ENCODE measurements at places on chromosomes 4 and X.

GRCh38 chr4:5815641-5816040 lies 77.2 kb downstream of the CRMP1 start:
- H3K4me3 ChIP-seq: no peak overlapping the region
- H3K4me1 ChIP-seq: no peaks in the 10 kb centered on the region
- H3K36me3 ChIP-seq: no peaks in the 10 kb centered on the region
- H3K27ac ChIP-seq: no peak overlapping the region

GRCh38 chr4:77014256-77014655 lies 61.5 kb downstream of the CCNI start:
- H3K27me3 ChIP-seq: no peaks in the 10 kb centered on the region
- DNase-seq: no peak
- no peak overlapping the region for H3K4me3 ChIP-seq
- H3K36me3 ChIP-seq: peaks cover 31% of the 10 kb centered on the region
- peaks cover 46% of the 10 kb centered on the region for H3K4me1 ChIP-seq

DNA sequence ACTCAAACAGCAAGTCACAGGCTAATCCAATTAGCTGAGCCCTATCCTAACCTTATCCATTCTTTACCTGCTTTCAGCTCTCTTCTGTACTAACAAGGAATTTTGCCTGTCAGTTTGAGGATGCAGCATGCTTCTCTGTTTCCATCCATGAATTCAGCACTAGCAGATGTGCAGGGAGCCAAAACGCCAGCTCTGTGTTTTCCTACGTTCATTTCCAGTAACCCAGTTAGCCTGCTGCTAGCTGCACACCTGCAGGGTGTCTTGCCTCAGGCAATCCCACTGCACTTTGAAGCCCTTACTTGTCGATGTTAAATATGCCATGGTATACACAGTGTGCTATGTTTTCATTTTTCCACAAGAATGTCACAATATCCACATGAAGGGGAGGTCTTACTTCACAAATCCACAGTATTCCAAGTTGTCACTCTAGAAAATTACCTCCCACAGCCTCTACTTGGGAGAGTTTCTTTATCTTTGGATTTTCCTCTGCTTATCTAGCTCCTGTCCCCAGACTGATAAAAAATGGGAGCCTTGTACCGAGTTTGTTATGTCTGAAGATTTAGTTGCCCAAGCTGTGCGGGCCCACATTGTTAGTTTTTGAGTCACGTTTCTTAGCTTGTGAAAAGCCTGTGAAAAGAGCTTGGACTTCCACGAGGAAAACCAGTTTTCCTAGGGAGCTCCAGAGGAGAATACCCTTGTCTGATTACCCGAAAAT lies 127.6 kb upstream of the HHIP start:
- DNase-seq: no peak
- H3K4me1 ChIP-seq: no peaks in the 10 kb centered on the region
- no peaks in the 10 kb centered on the region for H3K27me3 ChIP-seq
- H3K36me3 ChIP-seq: no peaks in the 10 kb centered on the region
- no peak overlapping the region for H3K27ac ChIP-seq

DNA sequence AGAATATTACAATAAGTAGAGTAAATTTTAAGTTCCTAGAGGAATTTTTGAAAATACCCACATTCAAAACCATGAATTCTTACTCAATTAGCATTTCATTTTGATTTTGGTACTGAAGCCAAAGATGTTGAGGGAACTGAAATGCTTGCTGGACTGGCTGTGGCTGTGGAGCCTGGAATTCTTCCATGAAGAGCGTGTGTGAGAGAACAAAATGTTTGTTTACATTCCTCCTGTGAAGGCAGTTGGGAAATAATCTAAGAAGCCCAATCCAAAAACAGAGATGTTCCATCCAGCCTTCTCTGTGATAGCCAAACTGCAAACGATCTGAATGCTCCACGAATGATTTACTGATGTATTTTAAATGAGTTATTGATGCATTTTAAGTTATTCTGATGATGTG lies 3.8 kb upstream of the ADH1B start:
- no peak overlapping the region for H3K27ac ChIP-seq
- peaks cover 3% of the 10 kb centered on the region for H3K27me3 ChIP-seq
- H3K36me3 ChIP-seq: no peaks in the 10 kb centered on the region
- H3K4me3 ChIP-seq: no peak overlapping the region

DNA sequence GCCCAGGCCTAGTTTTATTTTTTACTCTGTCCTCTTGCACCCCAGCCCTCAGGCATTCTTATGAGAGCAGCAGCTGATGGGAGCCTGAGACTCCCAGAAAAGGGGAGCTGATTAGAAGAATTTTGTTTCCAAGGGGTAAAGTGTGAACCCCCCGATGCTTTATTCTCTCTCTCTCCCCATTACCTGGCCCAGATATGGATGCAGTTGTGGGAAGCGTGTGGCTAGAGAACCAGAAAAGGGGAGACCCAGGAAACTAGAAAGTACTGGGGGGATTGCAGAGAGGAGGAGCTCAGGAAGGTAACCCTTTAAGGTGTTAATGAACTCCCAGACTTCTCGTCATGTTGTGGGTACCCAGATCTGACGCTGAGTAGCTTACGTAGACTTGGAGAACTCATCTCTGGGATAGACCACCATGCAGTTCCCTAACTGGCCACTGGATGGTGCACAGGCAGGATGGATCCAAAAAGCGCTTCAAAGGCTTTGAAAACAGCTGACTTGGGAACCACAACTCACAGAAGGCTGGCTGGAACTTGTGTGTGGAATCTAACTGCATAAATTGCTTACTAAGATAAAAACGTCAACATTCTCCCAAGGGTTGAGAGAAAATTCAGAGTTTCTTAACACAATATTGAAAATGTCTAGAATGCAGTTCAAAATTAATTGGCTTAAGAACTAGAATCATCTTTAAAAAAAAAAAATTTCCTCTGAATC lies 64.7 kb downstream of the TBC1D14 start:
- H3K27ac ChIP-seq: peak overlapping the region; percentile 49
- H3K27me3 ChIP-seq: no peaks in the 10 kb centered on the region
- H3K36me3 ChIP-seq: peaks cover 12% of the 10 kb centered on the region
- peaks cover 13% of the 10 kb centered on the region for H3K4me1 ChIP-seq
- H3K4me3 ChIP-seq: no peak overlapping the region

DNA sequence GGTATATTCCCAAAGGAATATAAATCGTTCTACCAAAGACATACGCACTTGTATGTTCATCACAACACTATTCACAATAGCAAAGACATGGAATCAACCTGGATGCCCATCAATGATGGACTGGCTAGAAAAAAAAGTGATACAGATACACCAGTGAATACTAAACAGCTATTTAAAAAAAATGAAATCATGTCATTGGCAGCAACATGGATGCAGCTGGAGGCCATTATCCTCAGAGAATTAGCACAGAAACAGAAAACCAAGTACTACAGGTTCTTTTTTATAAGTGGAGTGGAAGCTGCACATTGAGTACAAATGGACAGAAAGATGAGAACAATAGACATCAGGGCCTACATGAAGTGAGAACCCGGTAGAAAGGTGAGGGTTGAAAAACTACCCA lies 81.4 kb downstream of the ANTXR2 start:
- no peak overlapping the region for H3K4me3 ChIP-seq
- H3K4me1 ChIP-seq: peaks cover 10% of the 10 kb centered on the region
- peaks cover 41% of the 10 kb centered on the region for H3K36me3 ChIP-seq
- DNase-seq: no peak
- H3K27ac ChIP-seq: no peak overlapping the region
- H3K27me3 ChIP-seq: no peaks in the 10 kb centered on the region

DNA sequence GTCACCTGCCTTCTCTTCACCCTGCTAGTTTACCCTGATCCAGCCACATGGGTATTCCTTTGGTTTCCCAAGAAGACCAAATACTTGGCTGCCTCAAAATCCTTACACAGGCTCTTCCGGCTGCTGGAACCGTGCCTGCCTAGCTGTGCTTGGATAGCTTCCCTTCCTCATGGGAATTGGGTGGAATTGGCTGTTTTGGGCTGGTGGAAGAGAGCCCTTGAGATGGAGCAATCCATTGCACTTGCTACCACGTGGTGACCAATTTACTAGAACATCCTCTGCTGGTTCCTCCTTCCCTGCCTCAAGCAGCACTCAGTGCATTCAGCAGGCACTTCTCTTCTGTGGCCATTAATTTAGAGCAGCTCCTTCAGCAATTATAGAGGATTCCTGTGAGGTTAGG lies 119.3 kb upstream of the AP1S2 start:
- no peaks in the 10 kb centered on the region for H3K36me3 ChIP-seq
- H3K27ac ChIP-seq: no peak overlapping the region
- no peak overlapping the region for H3K4me3 ChIP-seq
- peaks cover 4% of the 10 kb centered on the region for H3K27me3 ChIP-seq
- DNase-seq: no peak

DNA sequence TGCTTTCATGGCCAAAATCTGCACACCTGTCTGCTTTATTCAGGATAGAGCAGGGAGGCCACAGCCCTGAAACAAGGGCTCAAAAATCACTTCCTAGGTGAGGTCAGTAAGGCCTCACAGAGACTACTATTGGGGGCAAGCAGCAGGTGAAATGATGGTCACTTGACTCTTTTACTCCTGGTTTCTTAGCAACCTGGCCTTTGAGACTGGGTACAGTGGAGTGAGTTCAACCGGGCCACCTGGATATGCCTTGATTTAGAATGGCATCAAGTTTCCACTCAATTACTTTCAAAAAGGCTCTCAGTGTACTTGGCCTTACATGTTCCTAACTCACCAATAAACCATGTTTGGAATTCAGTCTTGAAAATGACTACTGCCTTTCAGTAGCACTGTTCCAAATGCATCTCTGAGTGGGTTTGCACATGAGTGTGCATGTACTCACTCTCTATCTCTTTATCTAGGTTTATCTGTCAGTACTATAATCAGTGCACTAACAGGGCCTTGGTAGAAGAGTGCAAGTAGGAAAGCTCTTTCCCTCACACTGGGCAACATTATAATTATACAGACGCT lies 388.2 kb downstream of the OPHN1 start:
- H3K27me3 ChIP-seq: no peaks in the 10 kb centered on the region
- H3K4me1 ChIP-seq: no peaks in the 10 kb centered on the region
- no peak overlapping the region for H3K4me3 ChIP-seq
- DNase-seq: no peak
- H3K27ac ChIP-seq: no peak overlapping the region
- H3K36me3 ChIP-seq: no peaks in the 10 kb centered on the region

DNA sequence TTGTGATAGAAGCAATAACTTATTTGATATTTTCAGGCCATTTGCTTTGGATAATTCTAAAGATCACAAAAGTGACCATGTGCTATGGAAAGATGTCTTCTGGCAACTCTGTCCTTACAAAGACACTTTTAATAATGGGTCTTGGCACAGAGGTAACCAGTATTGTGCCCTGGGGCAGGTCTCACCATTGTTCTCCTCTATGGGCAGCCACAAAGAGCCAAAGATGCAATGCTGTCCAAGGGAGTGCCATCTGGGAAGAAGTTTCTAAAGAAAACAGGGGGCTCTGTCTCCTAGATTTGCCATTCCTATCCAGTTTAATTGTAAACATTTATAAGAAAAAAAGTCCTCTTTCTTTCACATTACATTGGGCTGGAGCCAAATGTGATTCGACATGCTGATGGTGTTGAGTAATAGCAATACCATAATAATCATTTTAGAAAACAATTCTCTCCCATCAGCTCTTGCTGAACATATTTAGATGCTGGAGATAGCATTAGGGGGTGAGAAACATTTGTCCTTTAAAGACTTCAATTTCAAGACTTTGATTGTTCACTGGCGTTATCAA lies 179.9 kb downstream of the KIT start:
- no peaks in the 10 kb centered on the region for H3K27me3 ChIP-seq

GRCh38 chr4:169383724-169384123 lies 113.0 kb upstream of the SH3RF1 start:
- no peaks in the 10 kb centered on the region for H3K36me3 ChIP-seq
- no peak for DNase-seq
- H3K27ac ChIP-seq: no peak overlapping the region
- H3K4me3 ChIP-seq: no peak overlapping the region

GRCh38 chr4:92825256-92825655 lies 521.5 kb downstream of the GRID2 start:
- no peak overlapping the region for H3K4me3 ChIP-seq
- H3K36me3 ChIP-seq: no peaks in the 10 kb centered on the region
- no peaks in the 10 kb centered on the region for H3K4me1 ChIP-seq
- no peak overlapping the region for H3K27ac ChIP-seq
- no peak for DNase-seq

DNA sequence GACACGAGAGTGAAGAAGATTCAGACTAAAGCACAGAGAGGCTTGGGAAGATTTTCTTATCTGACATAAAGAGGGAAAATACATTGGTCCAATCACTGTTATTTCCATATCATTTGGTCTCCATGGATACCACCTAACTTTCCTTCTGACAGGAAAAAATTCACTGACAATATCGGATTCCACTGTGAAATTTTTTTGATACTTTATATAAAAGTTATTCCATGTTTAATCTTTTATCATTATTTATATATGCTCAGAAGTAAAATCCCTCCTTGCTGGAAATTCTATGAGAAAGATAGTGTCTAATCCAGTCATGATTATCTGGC lies 3.6 kb downstream of the IRF2 start:
- peaks cover 47% of the 10 kb centered on the region for H3K36me3 ChIP-seq
- H3K27ac ChIP-seq: no peak overlapping the region
- H3K4me1 ChIP-seq: peaks cover 50% of the 10 kb centered on the region
- no peak overlapping the region for H3K4me3 ChIP-seq
- DNase-seq: no peak

GRCh38 chr4:42296196-42296595 lies 101.1 kb upstream of the SHISA3 start:
- no peak overlapping the region for H3K4me3 ChIP-seq
- no peaks in the 10 kb centered on the region for H3K4me1 ChIP-seq
- H3K36me3 ChIP-seq: no peaks in the 10 kb centered on the region
- no peak overlapping the region for H3K27ac ChIP-seq
- no peak for DNase-seq
- peaks cover 19% of the 10 kb centered on the region for H3K27me3 ChIP-seq

DNA sequence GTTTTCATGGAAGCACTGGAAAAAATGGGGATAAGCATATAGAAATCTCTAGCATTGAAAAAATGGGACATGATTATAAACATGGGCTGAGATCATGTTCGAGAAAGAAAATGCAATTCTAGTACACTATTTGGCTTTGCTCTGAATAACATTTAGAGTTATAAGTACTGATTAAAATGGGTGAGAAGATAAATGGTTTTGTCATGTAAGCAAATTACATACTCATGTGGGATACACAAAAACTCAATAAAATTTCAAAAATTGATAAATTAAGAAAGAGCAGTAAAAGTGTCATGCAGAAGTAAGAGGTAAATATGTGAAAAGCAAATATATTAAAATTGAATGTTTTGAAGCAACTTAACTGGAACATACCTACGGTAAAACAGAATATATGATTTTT lies 99.6 kb downstream of the GRIA2 start:
- DNase-seq: no peak
- H3K27ac ChIP-seq: no peak overlapping the region
- H3K4me3 ChIP-seq: no peak overlapping the region
- H3K36me3 ChIP-seq: no peaks in the 10 kb centered on the region
- H3K27me3 ChIP-seq: no peaks in the 10 kb centered on the region

GRCh38 chr4:37604461-37604860 lies 81.7 kb downstream of the RELL1 start:
- H3K27me3 ChIP-seq: peaks cover 4% of the 10 kb centered on the region
- peaks cover 8% of the 10 kb centered on the region for H3K36me3 ChIP-seq
- DNase-seq: no peak
- H3K4me3 ChIP-seq: no peak overlapping the region
